ENCODE measurements at places on chromosomes 7 and 10. TPM values are rescaled to one million over a fixed set of nuclear protein-coding genes. Genes with fewer than 3 reads are reported as not detected.

Gene LRIT1
- total RNA-seq: not detected

Gene HIPK2
- 218 TPM for total RNA-seq

Gene TMEM178B
- total RNA-seq: 15.2 TPM

- no peak for DNase-seq
These were observed 17.0 kb downstream of the FRMPD2 start for GRCh38 chr10:48257407-48257961.

- no peak for DNase-seq
These were observed 45.3 kb upstream of the EN2 start for GRCh38 chr7:155412416-155413253.

GRCh38 chr10:15712883-15713282 is 6.8 kb downstream of the ITGA8 start:
- DNase-seq: no peak

Gene PTF1A
- not detected for total RNA-seq

Gene PKD1L1
- 2.5 TPM for total RNA-seq

DNA sequence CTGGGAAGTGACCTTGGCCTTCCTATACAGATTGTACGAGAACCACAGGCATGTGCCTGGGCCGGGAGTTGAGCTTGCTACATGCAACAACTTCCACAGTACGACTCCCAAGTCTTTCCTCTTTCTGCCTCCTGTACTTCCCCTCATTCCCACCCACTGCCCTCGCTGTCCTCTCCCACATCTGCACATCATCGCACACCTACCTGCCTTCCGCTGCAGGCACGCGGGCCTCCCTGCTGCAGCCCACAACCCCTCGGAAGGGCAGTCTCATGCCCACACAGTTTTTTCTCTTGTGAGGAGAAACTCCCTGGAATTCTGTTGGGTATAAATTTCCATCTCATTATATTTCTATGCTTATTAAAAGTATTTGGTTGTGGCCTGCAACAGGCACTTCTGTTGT is 117.2 kb downstream of the ACTR3B start:
- DNase-seq: peak; percentile 12

- DNase-seq: no peak
These were observed 61.9 kb downstream of the TMEM26 start for GRCh38 chr10:61391281-61391680.

Data from cardiac septum (tissue), 1 donor.